ENCODE measurements at places on chromosomes 7 and 10. TPM values are rescaled to one million over a fixed set of nuclear protein-coding genes. Genes with fewer than 3 reads are reported as not detected.

DNA sequence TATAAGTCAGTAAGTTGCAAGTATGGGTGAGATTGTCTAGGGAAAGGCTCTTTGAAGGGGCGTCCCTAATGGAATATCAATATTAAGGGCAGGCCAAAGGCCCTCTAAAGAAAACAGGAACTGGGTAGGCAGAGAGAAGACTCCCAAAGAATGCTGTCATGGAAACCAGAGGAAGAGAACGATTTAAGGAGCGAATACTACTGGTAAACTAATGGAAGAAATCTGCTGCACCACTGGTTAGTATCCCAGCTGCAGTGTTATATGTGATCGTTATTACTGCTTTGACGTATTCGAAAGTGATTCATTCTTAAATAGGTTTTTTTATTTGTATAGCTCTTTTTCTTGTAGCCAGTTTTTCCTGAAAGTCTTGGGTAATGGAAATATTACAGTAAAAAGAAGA lies 1.3 kb downstream of the CASP2 start:
- no peak for DNase-seq

DNA sequence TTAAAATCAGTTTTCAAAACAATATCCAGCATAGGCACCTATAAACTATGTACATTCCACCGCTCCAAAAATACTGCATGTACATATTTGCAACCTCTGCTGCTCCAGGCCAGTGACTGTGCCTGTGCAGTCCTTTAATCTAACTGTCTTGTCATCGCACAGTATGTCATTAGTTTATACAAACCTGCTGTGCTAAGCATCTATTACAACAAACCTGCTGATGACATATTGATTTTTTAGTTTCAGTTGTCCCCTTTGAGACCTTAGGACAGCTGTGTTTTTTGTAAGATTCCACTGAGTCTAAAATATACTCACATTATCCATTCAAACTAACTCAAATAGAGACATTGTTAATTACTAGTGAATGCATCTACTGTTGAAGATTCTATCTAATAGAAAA lies 33.1 kb downstream of the SEMA3C start:
- DNase-seq = no peak

- DNase-seq = no peak
Observed at GRCh38 chr7:100823140-100823525, 4.2 kb downstream of the EPHB4 start.

GRCh38 chr7:11343818-11344413 lies 370.2 kb downstream of the PHF14 start:
- no peak for DNase-seq

GRCh38 chr10:35442028-35442427 lies 105.7 kb downstream of the CCNY start:
- no peak for DNase-seq

The FKBP6 gene
- not detected for total RNA-seq

- DNase-seq = no peak
Observed at GRCh38 chr7:101373812-101374614, 11.3 kb downstream of the COL26A1 start.

The INSYN2A gene
- total RNA-seq = 0.41 TPM

The ACTL6B gene
- total RNA-seq = not detected

- peak; percentile 5 for DNase-seq
Observed at GRCh38 chr10:14879124-14879927, 660 bp downstream of the SUV39H2 start.

DNA sequence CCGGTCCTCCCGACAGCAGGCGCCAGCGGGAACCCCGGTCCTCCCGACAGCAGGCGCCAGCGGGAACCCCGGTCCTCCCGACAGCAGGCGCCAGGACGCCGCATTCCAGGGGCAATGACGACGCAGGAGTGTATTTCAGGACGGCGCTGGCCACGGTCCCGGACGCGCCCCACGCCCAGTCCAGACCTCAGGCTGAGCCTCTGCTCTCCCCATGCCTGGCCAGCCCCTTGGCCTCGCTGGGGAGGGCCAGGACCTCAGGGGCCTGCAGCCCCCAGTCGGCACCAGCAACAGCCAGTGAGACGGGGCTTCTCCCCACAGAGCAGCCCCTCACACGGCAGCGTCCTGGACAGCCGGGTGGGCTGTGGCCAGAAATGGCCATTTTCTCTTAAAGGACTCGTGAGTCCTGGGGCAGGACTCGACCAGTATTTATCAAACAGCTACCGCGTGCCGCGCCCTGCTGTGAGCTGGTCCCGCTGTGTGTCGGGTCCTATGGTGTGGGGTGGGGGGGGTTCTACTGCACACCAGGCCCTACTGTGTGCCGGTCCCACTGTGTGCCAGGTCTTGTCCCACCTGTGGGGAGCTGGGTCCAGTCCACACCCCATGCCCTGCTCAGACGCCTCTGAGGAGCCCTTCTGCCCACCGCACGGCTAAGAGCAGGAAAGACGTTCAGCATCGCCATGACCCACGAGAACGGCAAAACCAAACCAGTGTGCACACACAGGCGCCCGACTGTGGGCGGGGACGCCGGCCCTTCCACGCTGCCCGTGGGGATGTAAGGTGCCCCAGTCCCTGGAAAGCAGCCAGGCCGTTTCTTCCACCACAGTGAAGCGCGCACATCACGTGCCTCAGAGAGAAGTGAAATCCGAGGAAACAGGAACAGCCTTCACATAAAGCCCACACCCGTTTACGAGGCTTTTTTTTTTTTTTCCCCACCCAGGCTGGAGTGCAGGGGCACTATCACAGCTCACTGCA lies 33.3 kb downstream of the GET4 start:
- DNase-seq = no peak

DNA sequence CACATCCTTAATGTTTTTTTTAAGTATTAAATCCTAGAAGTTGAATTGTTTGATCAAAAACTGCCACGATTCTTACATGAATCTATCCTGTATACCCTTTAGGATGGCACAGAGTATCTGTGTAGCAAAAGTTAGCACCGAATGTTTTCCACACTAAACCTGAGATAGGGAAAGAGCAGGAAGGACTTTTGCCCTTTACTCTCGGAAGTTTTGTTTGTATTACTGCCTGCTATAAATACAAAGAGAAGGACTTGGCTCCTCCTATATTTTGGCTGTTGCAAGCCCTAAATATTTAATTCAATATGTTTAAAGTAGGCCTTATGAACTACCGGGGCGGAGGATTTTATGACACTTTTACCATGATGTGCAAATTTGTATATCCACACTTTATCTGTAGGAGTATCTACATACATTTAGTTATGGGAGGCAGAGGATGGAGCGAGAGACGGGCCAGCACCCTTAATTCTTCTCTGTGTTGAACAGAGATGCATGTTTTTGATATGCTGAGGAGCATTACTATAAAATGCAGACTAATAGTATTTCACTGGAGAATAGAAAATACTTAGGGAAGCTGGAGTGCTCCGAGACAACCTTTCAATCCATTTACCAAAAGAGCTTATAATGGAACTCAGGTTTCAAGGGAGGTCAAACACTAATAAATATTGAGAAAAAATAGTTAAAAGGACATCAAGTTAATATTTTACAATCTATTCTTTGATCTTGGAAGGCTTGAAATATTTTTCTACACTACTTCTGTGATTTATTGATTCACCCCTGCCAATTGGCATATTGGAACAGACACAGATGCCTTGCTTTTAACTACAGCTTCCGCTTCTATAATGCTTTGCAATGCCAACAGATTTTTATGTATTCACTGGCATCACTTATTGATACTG lies 97.4 kb downstream of the CHN2 start:
- no peak for DNase-seq

DNA sequence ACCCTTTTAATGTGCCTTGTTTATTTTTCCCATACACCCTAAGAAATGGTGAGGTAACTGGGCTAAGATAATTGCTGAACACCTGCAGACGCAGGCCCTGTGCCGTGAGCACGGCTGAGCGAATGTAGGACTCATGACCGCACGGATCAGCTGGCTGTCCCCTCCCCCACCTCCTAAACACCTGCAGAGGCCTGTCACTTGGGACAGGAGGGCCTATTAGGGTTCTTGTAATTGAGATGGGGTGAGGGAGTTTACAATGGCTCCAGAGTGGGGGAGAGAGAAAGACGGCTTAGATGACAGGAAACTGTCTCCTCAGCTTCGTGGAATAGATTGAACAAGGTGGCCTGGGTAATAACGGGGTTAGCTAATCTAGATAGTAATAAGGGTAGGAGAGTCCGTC lies 291.7 kb upstream of the HABP2 start:
- DNase-seq = no peak

- no peak for DNase-seq
Observed at GRCh38 chr10:71494980-71495381, 98.3 kb downstream of the CDH23 start.

- DNase-seq = no peak
Observed at GRCh38 chr10:88804083-88804812, 1.7 kb downstream of the LIPM start.

DNA sequence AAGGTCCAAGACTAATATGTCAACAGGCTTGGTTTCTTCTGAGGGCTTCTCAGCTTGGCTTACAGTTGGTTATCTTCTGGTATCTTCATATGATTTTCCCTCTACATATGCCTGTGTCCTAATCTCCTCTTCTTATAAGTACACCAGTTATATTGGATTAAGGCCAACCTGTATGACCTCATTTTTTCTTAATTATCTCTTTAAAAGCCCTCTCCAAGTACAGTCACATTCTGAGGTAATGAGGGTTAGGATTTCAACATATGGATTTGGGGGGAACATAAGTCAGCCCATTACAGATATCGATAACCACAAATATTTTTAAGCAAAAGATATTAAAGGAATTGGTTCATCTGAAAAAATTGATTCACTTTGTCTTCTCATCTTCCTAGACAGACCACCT lies 49.2 kb downstream of the IQUB start:
- no peak for DNase-seq

GRCh38 chr10:128047351-128047750 lies 78.9 kb downstream of the MKI67 start:
- DNase-seq = peak; percentile 35

The CLDN15 gene
- 8.7 TPM for total RNA-seq

DNA sequence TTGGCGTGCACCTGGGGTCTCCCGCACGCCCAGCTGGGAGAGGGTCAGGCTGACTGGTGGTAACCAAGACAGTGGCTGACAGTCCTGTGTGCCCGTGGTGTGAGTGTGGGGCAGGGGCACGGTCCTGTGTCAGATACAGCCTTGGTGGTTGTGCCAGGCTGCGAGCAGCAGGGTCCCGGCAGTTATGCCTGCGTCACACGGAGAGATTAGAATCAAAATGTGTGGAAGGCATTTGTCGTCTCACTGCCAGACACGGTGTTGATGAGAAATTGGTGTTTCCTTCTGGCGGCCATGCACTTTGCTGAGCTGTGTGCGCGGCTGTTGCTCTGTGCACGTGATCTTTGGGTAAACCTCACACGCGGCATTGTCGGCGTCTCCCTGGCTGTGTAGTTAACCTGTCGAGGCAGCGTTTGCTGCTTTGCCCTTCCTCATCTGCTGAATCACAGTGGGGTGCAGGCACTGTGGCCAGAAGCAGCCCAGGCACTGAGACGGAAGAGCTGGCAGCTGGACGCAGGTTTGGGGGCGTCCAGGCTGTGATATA lies 87.7 kb downstream of the NKX6-2 start:
- DNase-seq = no peak

DNA sequence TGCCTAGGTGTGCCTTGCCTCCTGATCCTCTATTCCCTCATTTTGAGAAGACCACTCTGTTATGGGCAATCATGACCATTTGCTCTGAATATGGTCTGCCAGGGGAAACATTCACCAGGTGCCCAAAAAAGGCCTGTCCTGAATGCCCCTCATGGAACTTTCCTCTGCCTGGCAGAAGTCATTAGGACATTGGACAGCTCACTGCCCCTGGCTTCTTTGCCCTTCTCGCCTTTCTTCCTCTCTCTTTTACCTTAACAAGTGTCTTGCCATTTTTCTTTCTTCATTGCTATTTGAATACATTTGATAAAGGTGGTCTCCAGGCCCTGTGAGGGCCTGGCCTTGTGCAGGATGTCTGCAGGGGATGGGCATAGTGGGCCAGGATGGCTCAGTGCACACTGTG lies 20.3 kb downstream of the MBL2 start:
- no peak for DNase-seq

- DNase-seq = no peak
Observed at GRCh38 chr7:41731493-41732435, 28.9 kb upstream of the INHBA start.

DNA sequence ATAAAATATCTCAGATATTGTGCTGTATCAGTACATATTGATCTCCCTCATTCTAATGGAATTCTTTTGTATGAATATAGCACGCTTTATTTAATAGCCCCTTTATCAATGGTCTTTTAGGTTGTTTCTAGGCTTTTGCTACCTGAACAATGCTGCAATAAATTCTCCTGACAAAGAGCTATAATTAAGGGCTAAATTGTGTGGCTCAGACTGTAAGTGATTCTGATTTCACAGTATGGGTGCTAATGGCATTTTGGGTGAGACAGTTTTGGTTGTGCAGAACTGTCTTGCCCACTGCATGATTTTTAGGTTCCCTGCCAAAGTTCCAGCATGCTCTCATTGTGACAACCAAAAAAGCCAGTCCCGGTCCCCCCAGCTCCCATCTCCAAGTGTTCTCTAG lies 363.2 kb downstream of the REEP3 start:
- no peak for DNase-seq

DNA sequence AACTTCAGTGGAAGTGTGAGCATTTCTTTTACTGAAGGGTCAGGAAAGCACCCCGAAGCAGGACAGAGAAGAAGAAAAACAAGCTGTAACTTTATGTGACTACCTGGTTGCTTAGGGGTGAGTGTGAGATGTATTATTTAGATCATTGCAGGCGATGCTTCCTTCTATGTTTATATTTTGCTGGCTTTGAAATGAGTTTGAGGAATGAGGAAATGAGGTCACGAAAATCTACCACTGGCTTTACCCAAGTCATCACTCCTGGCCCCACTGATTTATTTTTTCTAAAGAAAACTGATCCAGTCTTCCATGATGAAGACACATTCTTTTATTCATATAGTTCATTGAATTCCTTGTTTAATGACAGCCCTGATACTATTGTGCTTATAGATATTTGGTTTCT lies 716.6 kb upstream of the FZD8 start:
- DNase-seq = no peak

The ADCY1 gene
- 1.2 TPM for total RNA-seq

DNA sequence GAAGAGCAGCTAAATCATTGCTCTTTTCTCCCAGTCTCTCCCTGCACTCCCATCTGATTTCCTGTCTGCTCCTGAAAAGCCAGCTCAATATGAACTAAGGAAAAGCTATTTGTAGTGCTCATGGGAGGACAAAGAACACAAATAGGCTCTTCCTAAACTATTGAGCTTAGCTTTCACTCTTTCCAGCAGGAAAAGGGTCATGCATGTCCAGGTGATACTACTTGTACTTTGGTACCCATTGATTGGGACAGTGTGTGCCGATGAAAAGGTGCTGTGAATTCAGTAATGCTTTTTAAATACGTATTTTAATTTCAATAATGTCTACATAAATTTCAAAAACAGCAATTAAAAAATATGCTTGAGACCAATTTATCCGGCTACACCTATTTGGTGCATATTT lies 37.5 kb upstream of the ATXN7L1 start:
- DNase-seq = no peak

The C10orf67 gene
- 0.46 TPM for total RNA-seq

- DNase-seq = no peak
Observed at GRCh38 chr10:110778211-110778610, 93.5 kb upstream of the PDCD4 start.

GRCh38 chr7:148697256-148698006 lies 1.3 kb upstream of the CUL1 start:
- no peak for DNase-seq

The ABCF2 gene
- 53.2 TPM for total RNA-seq

- DNase-seq = no peak
Observed at GRCh38 chr7:33425395-33425794, 296.0 kb downstream of the BBS9 start.
